ENCODE measurements at places on chromosomes 12 and 14. TPM values are rescaled to one million over a fixed set of nuclear protein-coding genes. Genes with fewer than 3 reads are reported as not detected.

DNA sequence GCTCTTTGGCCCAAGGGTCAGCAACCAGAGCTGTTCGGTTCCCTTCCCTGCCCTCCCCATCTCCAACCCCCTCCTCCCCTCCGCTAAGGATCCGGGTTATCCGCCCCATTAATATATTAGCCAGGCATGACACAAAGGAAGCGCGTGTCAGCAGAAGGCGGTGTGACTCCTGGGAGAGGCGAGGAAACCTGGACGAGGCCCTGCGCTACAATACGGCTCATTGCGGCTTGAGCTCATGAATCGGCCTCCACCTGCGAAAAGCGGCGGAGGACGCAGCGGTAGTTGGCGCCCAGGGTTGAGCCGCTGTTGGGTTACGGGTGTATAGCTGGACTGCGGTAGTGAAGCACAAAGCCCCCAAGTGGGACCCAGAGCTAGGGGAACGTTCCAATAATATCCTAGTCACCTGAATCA, 9.9 kb downstream of the FOXA1 start:
- DNase-seq, result no peak

GRCh38 chr12:22396253-22396652, 61.7 kb upstream of the ST8SIA1 start:
- DNase-seq, result no peak

GRCh38 chr14:77988096-77988870, 181.9 kb upstream of the NRXN3 start:
- DNase-seq, result no peak

- DNase-seq, result no peak
Measured at GRCh38 chr12:125184213-125184967, 119.2 kb downstream of the AACS start.

GLIPR1L2 gene
- total RNA-seq, result 1.6 TPM

GRIP1 gene
- total RNA-seq, result not detected

MDGA2 gene
- not detected for total RNA-seq

G2E3 gene
- 12.6 TPM for total RNA-seq

PTPN21 gene
- 13.3 TPM for total RNA-seq
